Activated naive CD4-positive, alpha-beta T cell treated with anti-CD3 and anti-CD28 coated beads for 36 hours (primary cell): ENCODE measurements at places on chromosomes 16 and 17.

DNA sequence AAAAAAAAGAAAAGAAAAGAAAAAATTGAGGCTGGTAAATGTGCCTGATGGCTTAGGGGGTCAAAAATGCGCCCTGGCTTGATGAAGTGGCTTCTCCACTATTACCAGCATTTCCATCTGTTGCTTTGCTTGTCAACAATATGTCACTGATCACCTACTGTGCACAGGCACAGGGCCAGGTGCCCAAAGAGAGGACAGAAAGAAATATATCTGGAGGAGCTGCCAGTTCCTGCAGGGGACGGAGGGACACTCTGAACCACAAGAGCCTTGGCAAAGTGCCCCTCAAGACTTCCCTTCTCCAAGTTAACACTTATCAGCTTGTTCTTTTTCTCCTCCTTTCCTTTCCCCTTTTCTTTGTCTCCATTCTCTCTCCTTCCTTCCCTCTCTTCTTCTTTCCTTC is 34.7 kb downstream of the GINS3 start:
- no peak for DNase-seq

- DNase-seq = no peak
Measured at GRCh38 chr17:57240648-57241047, 15.7 kb upstream of the MSI2 start.

DNA sequence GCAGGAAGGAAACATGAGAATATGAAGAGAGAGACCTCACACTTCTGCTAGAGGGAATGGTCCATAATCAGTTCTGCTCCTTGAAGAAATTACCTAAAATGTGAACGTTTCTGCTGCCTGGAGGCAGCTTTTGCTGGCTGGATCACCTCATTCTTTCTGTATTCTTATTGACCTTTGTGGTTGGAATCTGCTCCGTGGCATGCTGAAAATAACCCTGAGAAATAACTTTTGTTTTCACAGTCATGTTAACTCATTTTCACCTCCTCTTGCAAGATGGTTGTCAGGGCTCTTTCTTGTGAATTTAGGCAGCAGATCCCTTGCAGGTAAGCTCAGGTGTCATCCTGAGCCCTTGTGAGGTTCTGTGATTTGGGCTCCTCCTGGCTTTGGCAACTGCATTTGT is 70.2 kb downstream of the IRF8 start:
- DNase-seq = peak; percentile 41

- DNase-seq = no peak
Measured at GRCh38 chr17:80953471-80954315, 37.9 kb upstream of the CHMP6 start.

DNA sequence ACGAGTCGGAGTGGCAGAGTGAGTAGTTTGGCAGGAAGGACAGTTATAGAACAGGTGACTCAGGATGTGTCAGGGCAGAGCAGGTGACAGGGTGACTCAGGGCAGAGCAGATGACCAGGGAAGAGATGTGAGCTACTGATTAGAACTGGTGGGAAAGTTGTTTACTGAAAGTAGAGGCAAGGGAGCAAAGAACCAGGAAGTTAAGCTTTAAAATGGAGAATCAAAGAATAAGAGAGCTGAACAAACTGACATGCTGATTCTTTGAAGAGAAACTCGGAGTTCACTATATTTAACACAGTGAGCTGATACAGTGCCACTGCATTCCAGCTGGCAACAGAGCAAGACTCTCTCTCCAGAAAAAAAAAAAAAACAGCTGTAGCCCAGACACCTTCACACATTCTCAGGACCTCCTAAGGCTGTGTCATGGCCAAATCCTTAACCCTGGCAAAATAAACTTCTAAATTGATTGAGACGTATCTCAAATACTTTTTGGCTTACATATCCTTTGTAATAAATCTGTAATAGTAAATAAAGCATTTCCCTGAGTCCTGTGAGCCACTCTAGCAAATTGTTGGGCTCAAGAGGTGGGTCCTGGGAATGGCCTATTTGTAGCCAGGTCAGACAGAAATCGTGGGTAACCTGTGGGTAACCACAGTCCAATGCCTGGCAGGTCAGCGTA is 12.3 kb upstream of the UBE2I start:
- peak; percentile 50 for DNase-seq

- DNase-seq = peak; percentile 65
Measured at GRCh38 chr17:29176558-29177351, 3.4 kb downstream of the MYO18A start.
